Effector memory CD8-positive, alpha-beta T cell (primary cell): ENCODE measurements at places on chromosomes 3 and 15.

DNA sequence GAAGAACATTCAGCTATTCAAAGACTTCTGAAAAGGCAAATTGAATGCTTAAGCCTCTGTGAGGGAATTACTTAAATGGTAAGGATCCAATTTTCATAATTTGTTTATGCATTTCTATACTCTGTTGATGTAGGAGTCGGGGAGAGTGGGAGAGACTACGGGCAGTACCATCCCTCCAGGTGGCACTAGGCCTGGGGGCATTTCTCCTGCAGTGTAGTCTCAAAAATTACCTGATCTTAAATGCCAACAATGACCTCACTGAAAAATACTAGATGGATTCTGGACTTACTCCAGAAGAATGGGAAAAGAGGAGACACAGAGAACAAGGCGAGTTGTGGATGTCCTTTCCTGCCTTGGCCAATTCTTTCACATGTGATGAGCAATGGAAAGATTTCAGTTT, 77.8 kb upstream of the PLXND1 start:
- no peak for DNase-seq

DNA sequence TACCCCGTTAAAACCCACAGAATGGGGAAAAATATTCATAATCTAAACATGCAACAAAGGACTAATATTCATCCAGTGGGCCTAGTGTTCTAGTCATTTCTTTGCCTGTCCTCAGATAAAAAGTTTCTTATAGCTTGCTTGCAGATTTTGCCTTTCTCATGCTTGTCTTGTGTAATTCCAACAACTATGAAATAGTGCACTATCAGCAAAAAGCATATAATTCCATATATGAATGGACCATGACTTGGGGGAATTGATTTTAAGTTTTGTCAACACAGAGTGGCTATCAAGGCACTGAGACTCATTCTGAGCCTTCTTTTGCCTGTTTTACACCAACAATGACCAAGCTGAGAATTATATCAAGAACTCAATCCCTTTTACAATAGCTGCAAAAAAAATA, 278.6 kb upstream of the GPR149 start:
- no peak for DNase-seq

GRCh38 chr3:156161172-156161571, 40.8 kb downstream of the KCNAB1 start:
- peak; percentile 17 for DNase-seq

- no peak for DNase-seq
Measured at GRCh38 chr3:120420360-120420759, 30.4 kb downstream of the FSTL1 start.

- no peak for DNase-seq
Measured at GRCh38 chr15:59521443-59521842, 83.5 kb downstream of the FAM81A start.

DNA sequence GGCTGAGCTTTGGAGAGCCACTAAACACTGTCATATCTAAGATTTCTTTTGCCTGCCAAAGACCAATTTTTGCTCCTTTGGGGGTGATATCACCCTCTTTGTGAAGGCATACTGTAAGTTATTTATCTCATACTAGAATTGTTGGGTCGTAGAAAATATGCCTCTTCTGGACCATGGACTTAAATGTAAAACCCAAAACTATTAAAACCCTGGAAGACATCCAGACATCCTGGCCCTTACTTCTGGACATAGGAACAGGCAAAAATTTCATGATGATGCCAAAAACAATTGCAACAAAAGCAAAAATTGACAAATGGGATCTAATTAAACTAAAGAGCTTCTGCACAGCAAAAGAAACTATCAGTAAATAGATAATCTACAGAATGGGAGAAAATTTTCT, 172.2 kb downstream of the ATG7 start:
- DNase-seq = no peak

- no peak for DNase-seq
Measured at GRCh38 chr3:113825090-113825489, 13.5 kb upstream of the GRAMD1C start.

DNA sequence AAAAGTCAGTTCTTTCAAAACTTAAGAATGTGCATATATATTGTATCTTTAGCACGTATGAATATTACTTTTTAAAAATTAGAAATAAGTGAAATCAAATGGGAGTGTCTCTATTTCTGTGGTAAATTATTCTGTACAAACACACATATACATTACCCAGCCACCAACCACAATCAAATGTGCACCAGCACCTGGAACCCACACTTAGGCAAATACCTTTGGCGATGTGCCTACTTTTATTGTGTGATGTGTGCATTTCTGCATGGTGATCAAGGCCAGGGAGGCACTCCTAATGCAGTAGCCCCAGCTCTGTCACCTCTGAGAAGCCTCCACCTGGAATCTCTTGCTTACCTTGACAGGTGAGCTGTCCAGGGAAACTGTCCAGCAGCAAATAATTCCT, 76.9 kb downstream of the PIK3R4 start:
- no peak for DNase-seq

GRCh38 chr3:28905798-28906197, 375.1 kb upstream of the RBMS3 start:
- no peak for DNase-seq

GRCh38 chr15:96699871-96700401, 369.4 kb downstream of the NR2F2 start:
- no peak for DNase-seq

GRCh38 chr15:73851689-73852088, 21.7 kb upstream of the TBC1D21 start:
- no peak for DNase-seq
